Uterus (tissue), 4 donors: ENCODE measurements at places on chromosomes 13 and 19. TPM values are rescaled to one million over a fixed set of nuclear protein-coding genes. Genes with fewer than 3 reads are reported as not detected.

GRCh38 chr13:99941086-99941485 lies 30.5 kb downstream of the ZIC5 start:
- DNase-seq = no peak

GRCh38 chr13:107069108-107069776 lies 501.3 kb upstream of the ARGLU1 start:
- DNase-seq = no peak

DNA sequence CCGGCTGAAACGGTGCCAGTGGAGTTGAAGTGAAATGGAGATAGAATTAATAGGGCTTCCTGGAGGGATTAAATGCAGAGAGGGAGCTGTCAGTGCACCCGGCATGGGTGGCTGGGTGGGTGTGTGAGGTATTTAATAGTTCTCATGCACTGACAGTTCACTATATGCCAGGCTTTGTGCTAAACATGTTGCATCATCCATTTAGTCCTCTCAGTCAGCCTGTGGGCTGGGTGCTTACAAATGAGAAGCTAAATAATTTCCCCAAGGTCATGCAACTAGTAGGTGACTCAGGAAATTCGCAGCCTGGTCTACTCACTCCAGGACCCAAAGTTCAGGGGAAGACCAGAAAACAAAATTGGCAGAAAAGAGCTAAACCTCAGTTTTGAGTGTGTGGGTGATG lies 63.5 kb upstream of the SPATA13 start:
- DNase-seq = no peak

- DNase-seq = no peak
These were observed 14.0 kb downstream of the GRAMD1A start for GRCh38 chr19:35013820-35014754.

DNA sequence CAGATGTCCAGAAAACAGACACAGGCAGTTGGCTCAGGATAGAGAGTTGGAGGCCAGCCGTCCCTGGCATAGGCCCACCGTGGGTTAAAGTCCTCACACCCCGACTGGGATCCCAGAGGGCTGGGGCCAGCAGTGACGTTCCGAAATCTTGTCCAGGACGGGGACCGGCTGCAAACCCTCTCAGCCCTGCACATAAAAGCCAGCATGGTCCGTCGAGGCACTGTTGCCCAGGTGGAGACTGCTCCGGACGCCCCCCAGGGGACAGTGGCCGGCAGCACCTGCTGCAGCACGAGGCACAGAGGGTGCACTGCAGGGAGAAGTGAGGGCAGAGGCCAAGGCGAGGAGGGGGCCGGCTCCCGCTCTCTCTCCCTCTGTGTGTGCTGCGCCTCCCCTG lies 4.3 kb upstream of the IFNL2 start:
- no peak for DNase-seq

DNA sequence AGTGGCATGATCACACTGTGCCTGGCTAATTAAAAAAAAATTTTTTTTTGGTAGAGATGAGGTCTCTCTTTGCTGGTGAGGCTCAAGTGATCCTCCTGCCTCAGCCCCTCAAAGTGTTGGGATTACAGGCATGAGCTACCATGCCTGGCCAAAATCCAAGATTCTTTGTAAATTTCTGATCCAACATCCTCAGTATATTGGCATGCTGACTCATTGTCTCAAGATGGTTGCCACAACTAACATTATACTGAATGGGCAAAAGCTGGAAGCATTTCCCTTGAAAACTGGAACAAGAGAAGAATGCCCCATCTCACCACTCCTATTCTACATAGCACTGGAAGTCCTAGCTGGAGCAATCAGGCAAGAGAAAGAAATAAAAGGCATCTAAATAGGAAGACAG lies 100.0 kb downstream of the KLF5 start:
- no peak for DNase-seq

Gene LPAR6
- total RNA-seq = 85.9 TPM

Gene MCF2L
- total RNA-seq = 33.5 TPM

Gene SHD
- not detected for total RNA-seq

Gene ZNF761
- 4.7 TPM for total RNA-seq

Gene C1QTNF9
- total RNA-seq = 0.28 TPM
